ENCODE measurements at places on chromosomes 7 and 10.

DNA sequence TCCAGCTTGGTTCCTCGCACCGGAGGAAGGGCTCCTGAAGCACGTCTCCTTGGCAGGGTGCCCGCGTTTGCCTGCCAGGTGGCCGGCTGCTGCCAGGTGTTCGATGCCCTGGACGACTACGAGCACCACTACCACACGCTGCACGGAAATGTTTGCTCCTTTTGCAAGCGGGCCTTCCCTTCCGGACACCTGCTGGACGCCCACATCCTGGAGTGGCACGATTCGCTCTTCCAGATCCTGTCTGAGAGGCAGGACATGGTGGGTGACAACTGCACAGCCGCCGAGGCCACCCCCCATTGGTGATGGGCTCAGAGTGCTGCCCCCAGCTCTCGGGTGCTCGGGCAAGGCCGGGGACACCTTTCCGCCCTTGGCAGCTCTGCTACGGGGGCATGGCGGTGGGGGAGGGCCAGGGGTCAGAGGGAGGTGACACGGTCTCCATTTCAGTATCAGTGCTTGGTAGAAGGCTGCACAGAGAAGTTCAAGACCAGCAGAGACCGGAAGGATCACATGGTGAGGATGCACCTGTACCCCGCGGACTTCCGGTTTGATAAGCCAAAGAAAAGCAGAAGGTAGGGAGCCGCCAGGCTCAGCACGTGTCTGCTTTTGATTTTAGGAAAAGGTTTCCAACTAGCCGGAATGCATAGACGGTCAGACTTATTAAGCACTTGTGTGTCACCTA is 1.1 kb downstream of the ZNF511 start:
- DNase-seq: no peak

DNA sequence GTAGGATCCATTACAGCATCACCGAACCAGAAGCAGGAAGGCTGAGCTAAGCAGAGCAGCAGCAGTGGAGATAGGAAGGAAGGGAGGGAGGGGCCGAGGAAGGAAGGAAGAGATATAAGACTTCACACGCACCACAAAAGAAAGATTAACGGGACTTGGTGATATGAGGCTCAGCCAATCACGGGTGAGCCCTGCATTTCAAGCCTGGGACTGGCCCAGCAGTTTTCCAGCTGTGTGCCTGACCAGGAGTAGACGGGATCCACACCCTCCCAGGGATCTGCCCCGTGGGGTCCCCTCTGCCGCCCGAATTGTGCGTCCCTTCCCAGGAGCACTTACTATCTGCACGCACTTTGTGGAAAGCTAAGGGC is 16.2 kb downstream of the ATG9B start:
- peak; percentile 64 for DNase-seq

GRCh38 chr7:27405780-27406179 is 163.2 kb downstream of the EVX1 start:
- no peak for DNase-seq

DNA sequence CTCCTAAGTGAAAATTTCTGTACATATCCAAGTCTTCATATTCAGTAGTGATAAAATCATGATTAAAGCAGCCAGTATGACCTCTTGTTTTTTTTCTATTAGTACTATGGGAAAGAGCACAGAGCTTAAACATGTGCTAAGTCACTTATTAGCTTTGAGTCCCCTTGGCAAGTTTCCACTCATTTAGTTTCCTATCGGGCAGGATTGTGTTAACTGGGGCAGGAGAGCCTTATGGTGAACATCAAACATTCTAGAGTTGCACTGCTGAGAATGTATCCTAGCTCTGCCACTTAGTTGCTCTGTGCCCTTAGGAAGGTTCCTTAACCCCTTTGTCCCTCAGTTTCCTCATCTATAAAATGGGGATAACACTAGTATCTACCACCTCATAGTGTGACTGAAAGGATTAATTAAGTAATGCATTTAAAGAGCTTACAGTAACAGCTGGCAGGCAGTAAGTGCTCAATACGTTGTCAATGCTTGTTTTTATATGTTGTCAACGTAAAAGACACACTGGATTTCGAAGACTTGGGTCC is 117.6 kb downstream of the DOCK4 start:
- no peak for DNase-seq

GRCh38 chr7:157738066-157738460 is 401.3 kb downstream of the DNAJB6 start:
- DNase-seq: no peak

GRCh38 chr10:29120216-29120615 is 168.7 kb upstream of the LYZL1 start:
- DNase-seq: no peak

GRCh38 chr10:71850021-71850742 is 869 bp downstream of the PSAP start:
- DNase-seq: no peak

GRCh38 chr7:110803602-110804143 is 287.3 kb upstream of the LRRN3 start:
- no peak for DNase-seq

DNA sequence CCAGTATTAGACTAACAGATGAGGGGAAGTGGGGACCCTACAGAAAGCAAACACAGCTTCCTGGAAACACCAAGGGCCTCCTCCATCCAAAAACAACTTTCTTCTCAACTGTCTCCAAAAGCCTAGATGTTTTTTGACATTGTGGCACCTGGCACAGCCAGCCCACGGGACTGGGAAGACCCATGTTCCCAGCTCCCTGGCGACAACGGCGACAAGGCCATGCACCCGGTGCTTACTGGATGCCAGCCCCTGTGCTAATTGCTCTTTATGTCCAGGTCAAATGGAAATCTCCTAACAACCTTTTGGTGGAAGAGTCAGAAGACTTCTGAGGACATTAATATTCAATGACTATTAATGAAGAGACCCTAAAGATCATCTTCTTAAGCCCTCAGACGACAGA is 7.1 kb downstream of the FGFR2 start:
- no peak for DNase-seq

Measured in activated CD4-positive, alpha-beta T cell treated with anti-CD3 and anti-CD28 coated beads, Interleukin-2, Interleukin-6, amounts not matched to agents 100 ng/mL and 50 ng/mL, durations not matched to agents 16 hours and 8 hours (primary cell).